Stimulated activated CD8-positive, alpha-beta memory T cell treated with anti-CD3 and anti-CD28 coated beads, Interleukin-4, amount 100 ng/mL, for 1 hour (primary cell): ENCODE measurements at places on chromosomes 5 and 9.

- DNase-seq = no peak
Measured at GRCh38 chr5:150401076-150401375, 11.7 kb downstream of the CD74 start.

GRCh38 chr5:149135536-149136201 is 5.6 kb upstream of the ABLIM3 start:
- DNase-seq = no peak

DNA sequence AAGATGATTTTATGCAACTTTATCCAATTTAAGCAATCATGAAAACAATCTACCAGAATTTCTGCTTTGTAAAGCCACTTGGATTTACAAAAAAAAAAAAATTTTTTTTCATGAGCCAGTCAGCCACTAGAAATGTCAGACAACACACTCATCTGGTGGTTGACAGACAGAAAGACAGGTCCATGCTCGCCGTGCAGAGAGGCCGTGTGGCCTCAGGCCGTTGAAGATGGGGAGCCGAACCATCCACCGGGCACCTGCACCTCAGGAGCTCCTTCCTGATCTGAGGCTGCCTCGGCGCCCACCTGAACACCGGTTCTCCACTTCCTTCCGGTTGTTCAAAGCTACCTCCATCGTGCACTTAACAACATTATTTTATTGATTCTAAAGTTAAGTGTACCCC is 138.0 kb upstream of the IRX4 start:
- no peak for DNase-seq

DNA sequence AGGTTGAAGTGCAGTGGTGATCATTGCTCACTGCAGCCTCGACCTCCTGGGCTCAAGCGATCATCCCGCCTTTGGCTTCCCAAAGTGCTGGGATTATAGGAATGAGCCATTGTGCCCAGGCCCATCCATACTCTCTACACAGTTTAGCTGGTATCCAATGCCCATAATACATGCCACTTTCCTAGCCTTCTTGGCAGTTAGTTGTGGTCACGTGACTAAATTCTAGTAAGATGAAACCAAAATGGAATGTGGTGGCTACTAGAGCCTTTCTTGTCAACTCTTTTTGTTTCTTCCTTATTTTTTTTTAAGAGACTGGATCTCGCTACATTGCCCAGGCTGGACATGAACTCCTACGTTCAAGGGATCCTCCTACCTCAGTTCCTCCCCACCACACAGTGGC is 15.3 kb upstream of the KIF27 start:
- DNase-seq = no peak

DNA sequence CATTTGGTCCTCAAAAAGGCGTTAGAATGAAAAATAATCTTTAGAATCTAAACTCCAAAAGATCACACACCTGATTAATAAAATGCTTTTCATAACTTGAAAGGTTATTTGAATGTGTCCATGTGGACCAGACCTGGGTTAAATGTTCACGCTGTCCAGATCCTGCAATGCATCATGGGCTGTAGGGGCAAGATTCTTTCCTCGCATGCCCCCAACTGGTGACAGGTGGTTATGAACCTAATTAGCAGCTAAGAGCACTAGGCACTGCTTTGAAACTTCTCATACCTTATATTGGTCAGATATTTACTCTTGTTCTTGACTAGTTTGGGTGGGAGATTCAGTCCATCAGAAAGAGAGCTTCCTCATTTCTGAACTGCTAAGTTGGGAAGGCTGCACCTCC is 19.3 kb upstream of the PIP5K1B start:
- DNase-seq = no peak

- DNase-seq = no peak
Measured at GRCh38 chr5:43332401-43332800, 19.2 kb upstream of the HMGCS1 start.
